ENCODE measurements at places on chromosomes 6 and 20.
A peak's percentile ranks its signal among the peaks of the same experiment; 100 is the strongest.

GRCh38 chr6:18861204-18861603, 474.1 kb downstream of the RNF144B start:
- DNase-seq = no peak

GRCh38 chr20:48790473-48791003, 37.3 kb downstream of the PREX1 start:
- DNase-seq = no peak

- DNase-seq = no peak
These were observed 2.8 kb downstream of the PROCR start for GRCh38 chr20:35174458-35175216.

GRCh38 chr6:71107911-71108420, 151.1 kb upstream of the B3GAT2 start:
- peak; percentile 71 for DNase-seq

- DNase-seq = no peak
These were observed 7.0 kb upstream of the UBE2J1 start for GRCh38 chr6:89359561-89359960.

GRCh38 chr6:105058316-105058715, 101.4 kb downstream of the LIN28B start:
- DNase-seq = no peak

- DNase-seq = no peak
These were observed 6.0 kb downstream of the PCMT1 start for GRCh38 chr6:149755300-149756260.

DNA sequence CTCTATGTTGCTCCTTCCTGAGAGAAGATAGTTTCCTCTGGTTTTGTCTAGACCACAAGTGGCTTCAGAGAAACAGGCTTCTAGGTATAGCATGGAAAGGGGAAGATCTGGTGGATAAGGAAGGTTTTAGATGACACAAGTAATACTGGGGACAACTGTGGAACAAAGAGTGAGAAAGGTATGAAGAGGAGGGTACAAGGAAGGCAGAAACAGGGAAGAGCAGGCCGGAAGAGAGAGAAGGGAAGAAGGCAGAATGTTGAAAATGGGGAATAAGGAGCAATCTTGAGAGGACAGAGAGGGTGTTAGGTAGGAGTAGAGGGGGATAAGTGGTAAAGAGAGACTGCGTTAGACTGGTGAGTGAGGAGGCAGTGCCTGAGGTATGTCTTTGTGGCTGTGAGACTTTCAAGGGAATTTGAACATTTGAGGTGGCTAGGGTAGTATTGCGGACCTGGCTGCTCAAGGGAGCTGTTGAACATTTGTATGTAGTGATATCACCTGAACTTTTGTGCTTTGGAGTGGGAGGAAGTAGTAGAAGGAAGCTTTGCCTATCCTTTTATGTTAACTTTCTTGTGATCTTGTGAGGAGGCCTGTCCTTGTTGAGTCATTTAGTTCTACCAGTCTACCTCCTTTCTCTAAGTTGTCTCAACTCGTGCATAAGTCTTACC, 69.5 kb downstream of the FOXO3 start:
- no peak for DNase-seq

DNA sequence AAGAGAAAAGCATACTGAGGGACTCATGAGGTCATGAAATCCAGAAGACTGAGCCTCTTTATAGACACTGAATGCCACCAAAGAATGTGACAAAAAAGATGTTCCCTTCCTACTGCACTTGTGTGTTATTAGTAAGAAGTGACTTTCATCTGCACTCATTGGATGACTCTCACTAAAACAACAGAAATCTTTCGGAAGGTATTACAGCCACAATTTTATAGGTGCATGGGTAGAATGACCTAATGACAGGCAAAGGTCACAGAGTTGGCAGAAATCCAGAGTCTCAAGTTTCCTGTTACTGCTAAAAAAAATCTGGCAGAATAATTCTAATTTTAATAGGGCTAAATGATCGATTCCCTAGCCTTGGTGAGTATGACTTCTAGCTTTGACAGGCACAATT, 13.3 kb downstream of the PKHD1 start:
- DNase-seq = no peak

DNA sequence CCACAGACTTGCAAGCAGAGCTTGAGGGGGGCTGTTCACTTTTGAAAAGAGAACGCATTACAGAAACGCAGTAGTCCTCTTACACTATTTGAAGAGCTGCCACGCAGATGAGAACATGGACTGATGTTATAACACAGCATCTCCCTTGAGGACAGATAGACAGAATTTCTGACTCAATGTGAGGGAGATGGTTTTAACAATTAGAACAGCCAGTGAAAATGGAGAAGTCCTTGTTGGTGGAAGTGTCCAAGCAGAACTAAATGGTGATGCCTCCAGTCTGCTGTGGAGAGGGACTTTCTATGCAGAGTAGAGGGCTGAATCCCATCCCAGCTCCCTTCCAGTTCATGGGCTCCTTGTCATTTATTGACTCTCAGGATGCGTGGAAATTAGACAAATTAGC, 100.0 kb downstream of the RREB1 start:
- no peak for DNase-seq

DNA sequence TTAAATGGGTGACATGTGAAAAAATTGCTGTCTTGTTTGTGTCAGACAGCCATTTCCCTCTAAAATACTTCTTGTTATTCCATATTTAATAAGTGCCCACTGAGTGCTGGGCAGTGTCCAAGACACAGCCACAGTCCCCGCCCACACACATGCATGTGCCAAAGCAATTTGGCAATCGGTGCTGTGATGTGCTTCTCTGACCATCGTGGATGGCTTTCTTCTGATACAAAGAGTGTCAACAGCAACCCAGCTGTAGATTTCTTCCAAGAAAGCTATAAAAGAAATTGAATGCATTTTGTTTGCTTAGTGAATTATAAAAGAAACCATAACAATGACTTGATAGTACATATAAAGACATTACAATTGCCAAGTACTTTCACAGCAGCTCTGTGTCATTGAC, 140.5 kb upstream of the ATXN1 start:
- no peak for DNase-seq

DNA sequence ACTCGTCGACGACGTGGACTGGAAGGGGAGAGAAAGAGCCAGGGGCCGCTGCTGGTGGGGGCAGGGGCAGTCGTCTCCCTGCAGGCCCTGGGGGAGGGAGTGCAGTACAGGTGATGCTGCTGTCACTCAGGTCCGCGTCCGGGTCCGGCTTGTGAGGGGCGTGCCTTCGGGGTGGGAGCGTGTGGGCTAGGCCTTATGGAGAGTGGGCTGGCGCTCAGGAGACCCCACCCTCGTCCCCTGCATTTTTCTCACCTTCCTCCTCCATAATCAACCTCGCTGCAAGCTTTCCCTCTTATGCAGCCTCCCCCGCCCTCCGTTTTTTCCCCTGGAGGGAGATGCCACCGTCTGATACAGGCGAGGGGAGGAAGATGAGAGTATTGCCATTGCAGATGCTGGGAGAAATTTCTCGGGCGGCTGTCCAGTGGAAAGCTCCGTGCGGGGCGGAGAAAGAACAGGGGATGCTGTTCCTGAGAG, 632 bp downstream of the PCMT1 start:
- peak; percentile 75 for DNase-seq

DNA sequence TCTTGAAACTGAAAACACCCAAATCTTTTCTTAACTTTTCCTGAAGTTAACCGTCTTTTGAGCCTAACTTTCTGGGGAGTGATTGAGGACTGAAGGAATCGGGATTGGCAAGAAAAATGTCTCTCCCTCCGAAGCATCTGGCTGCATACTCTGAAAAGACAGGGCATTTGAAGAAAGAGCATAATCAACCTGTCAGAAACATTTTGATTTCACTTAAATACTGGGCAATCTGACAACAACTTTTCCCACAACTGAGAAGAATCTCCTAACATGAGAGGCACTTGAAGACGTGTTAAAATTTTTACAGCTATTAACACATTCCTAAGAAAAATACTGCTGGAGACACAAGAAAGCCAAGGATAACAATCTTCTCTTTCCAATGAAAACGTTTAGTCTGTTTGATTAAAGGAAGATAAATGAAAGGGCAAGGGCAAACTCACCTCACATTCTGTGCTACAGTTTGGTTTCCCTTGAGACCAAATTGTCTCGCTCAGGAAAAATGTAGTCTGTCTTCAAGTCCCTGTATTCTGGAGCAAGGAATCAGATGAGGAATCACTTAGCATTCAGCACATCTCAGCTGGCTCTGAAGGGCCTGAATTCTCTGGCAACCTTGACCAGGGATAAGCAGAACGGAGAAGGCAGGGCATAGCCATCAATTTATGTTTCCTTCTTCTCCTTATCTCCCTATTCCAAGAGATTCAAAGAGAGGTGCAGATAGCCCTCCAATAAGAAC, 76.1 kb downstream of the TBX18 start:
- DNase-seq = no peak

- no peak for DNase-seq
These were observed 68.6 kb downstream of the ZDHHC14 start for GRCh38 chr6:157449610-157450009.

Measured in NCI-H345 (cell line).